Mammary epithelial cell (primary cell): ENCODE measurements at places on chromosomes 5 and 9.
A peak's percentile ranks its signal among the peaks of the same experiment; 100 is the strongest.

- no peak for DNase-seq
Measured at GRCh38 chr5:73654819-73655318, 28.9 kb downstream of the ARHGEF28 start.

DNA sequence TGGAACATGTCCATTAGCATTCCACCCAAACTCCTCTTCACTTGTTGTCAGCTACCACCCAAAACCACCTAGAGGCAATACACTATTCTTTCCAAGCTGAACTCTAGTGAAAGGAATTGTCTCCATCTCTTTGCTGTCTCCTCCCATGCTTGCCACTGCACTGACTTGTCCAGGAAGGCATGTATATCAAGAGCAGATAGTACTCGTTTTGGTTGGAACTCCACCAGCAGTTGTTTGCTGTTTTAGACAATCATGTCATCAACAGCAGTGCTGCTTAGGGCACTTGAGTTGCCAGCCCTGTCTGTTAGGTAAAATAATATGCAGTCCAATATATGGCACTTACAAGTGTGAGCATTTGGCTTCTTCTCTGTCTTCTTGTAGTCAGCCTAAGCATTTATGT lies 80.0 kb upstream of the SAP30L start:
- DNase-seq, result peak; percentile 63

DNA sequence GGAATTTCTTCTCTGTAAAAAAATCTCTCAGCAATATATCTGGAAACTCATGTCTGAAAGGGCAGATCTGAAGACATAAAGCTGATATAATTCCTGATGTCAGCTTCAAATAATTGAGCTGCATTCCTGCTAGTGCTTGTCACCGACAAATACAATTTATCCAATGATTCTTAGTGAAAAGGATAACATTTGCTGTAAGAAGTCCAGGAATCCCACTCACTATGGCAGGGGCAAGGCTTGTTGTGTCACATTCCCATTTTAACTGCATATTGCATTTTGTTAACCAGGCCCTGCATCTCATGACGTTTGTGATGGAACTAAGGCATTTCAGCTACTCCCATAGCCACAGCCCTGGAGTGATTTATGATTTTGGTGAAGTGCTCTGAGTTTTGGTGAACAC lies 160.1 kb upstream of the DAB2 start:
- DNase-seq, result no peak

DNA sequence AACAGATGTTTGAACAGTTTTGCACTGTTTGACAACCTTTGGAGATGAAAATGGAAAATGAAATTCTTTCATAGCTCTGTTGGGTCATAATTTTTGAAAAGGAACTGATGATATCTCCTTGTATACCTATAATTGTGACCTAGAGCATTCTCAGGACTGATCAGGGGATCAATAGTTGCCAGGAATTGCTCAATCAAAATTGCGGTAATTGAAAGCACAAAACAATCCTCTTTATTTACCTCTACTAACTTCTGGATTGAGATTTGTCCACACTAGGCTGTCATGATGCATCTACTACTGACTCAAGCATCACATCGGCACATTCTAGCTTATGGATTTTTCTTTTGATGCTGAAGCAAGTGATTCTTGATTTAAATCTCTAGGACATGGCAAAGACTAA lies 4.1 kb upstream of the CNTLN start:
- no peak for DNase-seq

GRCh38 chr5:103589357-103589756 lies 26.8 kb upstream of the NUDT12 start:
- DNase-seq, result no peak

DNA sequence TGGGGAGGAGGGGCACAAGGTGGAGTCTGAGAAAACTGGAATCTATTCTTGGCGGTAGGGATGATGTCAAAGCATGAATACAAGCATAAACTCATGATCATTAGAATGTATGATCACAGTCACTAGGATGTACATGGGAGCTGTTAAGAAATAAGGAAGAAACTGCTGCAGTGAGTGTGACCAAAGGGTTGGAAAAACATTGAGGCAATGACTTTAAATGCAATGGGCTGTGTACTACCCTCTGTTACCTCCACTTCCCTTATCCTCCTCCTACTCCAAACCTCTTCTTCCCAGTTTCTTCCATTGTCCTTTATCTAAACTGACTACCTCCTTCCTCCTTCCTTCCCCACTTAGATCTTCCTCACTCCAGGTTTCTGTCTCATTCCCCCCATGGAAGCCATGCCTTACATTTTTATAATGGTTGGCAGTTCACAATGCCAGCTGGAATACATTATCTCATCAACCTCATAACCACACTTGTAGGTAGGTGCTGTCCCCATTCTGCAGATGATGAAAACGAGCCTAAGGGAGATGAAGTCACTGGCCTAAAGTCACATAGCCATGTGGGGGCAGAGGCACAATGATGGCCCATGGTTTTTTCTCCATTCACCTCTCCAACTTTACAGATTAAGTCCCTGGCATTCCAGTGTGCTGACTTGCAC lies 21.9 kb upstream of the TNFSF15 start:
- no peak for DNase-seq

DNA sequence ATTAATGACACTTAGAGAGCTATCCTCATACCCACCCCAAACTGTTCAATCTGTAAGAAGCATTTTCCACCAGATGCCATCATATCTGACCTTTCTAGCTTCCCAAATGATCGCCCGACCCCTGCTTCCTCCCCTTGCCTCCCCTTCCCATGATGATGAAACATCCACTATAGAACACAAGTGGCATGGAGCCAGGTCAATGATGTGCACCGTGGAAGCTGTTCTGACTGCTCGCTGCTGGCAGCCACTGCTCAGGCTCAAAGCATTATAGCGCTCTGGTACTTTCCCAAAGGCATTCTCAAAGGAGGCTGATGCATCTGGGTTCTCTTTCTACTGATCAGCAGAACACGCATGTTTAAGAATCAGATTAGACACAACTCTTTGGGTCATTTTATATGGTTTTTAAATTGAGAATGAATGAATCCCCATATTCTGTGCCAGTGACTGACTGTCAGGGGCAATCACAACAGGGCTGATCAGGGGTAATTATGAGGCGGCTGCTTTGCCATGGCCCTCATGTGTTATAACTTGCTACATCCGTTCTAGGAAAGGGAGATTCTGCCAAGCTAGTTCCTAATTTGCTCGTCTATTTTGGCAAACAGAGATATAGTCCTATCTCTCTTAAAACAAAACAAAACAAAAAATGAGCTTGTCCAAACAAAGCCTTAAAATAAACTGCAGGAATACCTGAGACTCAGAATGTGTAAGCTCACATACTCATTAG lies 343.7 kb downstream of the ENC1 start:
- DNase-seq, result peak; percentile 45

DNA sequence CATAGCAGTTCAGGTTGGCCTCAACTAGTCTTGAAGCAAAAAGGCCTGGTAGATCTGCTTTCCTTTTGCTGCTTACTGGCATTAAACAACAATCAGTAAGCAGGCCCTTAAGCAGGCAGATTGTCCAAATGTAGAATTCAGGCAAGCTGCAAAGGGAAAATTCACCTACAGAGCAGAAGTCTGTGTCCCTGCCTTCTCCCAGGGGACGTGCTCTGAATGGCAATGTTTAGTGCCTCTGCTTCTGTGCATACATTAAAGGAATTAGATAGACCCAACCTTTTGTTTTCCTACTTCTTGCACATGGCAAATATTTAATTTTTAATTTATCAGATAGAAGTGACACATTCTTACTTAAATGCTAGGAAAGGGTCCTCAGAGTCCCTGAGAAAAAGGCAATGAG lies 328.8 kb upstream of the PIK3R1 start:
- no peak for DNase-seq

DNA sequence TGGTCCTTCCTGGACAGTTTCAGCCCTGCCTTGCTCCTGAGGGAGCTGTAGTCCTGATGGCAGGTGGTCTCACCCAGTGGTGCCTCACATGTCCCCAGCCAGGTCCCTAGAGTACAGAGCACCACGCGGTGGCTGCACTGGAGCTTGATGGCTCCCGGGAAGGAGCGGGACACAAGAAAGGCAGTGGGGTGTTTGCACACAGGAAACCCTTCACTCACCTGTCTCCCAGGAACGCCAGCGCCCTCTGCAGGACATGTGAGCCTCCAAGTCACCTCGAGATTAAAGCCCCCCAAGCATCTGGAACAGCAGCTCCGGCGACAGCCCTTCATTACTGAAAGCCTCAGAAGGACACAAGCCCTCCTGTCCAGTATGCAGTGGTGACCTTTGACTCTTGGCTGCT lies 19.9 kb upstream of the TMEM250 start:
- no peak for DNase-seq

DNA sequence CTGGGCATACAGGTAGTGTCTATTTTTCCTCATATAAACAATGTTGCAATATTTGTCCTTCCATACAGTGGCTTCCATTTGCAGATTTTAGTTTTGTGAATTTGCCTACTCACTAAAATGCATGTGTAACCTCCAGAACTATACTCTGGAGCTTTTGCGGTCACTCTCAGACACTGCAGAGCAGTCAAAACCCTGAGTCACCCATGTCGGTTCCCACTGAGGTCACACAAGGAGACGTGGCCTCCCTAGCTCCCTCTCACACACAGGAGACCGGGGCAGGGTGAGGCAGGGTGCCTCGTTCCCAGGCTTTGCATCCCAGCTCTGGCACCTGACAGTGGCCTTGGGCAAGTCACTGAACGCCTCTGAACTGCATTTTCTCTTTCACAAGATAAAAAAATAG lies 55.5 kb upstream of the ZNF354A start:
- no peak for DNase-seq

GRCh38 chr5:10793785-10794184 lies 32.8 kb upstream of the DAP start:
- no peak for DNase-seq

- DNase-seq, result no peak
Measured at GRCh38 chr5:109239456-109239855, 170.3 kb downstream of the PJA2 start.

DNA sequence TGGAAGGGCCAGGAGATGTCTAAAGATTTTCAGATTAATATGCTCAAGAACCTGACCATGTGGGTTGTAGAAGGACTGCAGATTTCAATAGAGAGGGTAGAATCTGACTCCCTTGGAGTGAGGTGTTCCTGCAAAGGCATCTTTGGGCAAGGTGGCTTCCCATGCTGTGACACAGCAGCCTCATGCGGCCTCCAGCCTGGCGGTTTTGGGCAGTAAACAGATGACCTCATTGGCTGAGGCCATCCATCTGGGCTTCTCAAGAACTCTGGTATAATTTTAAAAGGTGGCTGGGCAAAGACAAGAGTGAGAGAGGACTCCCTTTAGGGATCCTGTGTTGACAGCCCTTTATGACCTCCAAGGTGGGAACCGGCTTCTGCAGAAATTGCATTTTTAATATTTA lies 90.3 kb upstream of the ERCC6L2 start:
- DNase-seq, result no peak

GRCh38 chr5:113249206-113249605 lies 185.6 kb downstream of the TSSK1B start:
- no peak for DNase-seq

DNA sequence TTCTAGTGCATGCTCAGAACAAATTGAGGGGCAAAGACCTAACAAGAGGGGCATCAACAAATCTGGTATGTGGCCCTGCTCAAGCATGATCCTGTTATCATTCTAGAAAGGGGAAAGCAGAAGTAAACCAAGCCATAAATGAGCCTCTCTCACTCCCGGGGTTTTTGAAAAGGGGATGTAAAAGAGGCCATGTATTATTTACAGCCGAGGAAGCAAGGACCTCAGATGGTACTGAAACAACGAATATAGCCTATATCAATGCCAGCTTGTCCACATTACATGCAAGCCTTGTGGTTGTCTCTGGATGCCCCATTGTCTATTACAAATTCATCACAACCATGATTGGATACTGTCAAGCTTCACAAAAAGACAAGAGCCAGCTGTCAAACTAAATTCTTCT lies 211.3 kb downstream of the DCP2 start:
- no peak for DNase-seq

DNA sequence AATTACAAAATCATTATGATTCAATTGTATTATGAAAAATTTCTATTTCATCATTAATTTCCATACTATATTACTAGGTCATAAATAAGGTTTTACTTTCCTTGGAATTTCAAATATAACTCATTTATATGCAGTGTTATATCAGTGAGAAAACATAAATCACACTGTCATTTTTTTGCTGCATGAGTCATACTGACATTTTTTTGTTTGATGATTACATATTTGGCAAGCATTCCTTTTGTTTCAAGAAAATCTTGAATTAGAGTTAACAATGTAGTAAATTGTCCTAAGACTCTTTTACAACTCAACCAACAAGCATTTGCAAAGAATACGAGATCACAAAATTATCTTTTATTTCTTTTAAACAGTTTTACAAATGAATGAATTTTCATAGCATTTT lies 298.4 kb upstream of the SEMA6A start:
- no peak for DNase-seq

DNA sequence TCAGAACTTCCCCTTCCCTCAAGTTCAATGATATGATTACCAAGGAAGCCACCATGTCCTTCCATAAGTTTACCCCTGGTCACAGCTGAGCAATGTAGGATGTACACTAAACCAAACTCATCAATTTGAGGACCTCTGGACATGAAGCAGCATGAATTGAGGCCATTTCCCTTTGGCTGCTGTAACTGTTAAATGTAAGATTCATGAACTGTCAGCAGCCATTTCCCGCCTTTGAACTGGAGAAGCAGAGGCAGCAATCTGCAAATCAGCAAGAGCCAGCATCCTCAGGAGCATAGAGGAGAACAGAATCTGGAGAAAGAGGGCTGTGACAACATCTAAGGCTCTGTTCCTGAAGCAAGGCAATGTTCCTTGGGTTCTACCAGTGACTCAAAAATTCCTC lies 104.3 kb upstream of the PTGER4 start:
- DNase-seq, result no peak

- DNase-seq, result no peak
Measured at GRCh38 chr5:77943851-77944250, 167.7 kb upstream of the TBCA start.

- DNase-seq, result peak; percentile 20
Measured at GRCh38 chr5:158560170-158560569, 539.5 kb downstream of the EBF1 start.

- no peak for DNase-seq
Measured at GRCh38 chr9:93600504-93600903, 24.1 kb downstream of the PHF2 start.

DNA sequence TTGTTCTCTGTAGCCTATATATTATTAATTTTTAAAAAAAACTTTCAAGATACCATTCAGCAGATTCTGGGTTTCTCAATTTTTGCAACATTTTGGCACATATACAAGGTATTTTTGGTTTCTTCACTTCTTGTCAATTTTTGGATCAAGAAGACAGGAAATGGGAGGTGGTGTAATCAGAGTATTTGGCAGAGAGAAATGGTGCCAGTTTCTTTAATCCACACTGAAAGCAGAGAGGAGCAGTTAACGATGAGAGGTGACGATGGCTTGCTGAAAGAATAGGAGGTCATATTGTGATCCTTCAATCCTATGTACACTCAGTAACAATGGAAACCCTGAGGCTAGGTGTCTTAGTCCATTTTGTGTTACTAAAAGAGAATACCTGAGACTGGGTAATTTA lies 16.4 kb downstream of the NNT start:
- DNase-seq, result no peak
